CD4-positive, alpha-beta T cell (primary cell): ENCODE measurements at places on chromosomes 13 and 19.

- DNase-seq: no peak
Measured at GRCh38 chr13:53010374-53011105, 18.1 kb upstream of the OLFM4 start.

GRCh38 chr19:1299801-1300200 is 14.1 kb downstream of the EFNA2 start:
- no peak for DNase-seq

GRCh38 chr13:109976206-109976997 is 190.0 kb upstream of the IRS2 start:
- no peak for DNase-seq

- no peak for DNase-seq
Measured at GRCh38 chr19:43923875-43924274, 11.2 kb downstream of the ZNF45 start.

- no peak for DNase-seq
Measured at GRCh38 chr13:109816808-109817203, 30.4 kb upstream of the IRS2 start.

- no peak for DNase-seq
Measured at GRCh38 chr13:77139306-77139705, 112.3 kb upstream of the FBXL3 start.
